ENCODE measurements at places on chromosomes 12 and 14.

DNA sequence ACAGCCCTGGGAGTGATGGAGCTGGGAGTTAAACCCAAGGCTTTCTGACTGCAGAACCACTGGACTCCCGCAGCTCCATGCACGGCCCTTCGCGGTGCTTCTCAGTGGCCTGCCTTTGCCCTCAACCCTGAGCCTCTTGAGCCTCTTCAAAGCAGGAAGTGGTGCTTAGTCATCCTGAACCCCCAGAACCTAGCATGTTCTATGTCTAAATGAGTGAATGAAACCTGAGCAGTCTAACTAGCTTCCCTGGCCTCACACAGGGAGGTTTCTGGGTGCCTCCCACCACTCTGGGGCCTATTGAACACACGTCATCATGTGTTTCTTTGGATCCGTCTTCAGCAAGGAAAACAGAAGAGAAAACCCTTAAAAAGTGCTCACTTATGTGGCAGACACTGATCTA, 117.9 kb upstream of the SFSWAP start:
- DNase-seq, result no peak

DNA sequence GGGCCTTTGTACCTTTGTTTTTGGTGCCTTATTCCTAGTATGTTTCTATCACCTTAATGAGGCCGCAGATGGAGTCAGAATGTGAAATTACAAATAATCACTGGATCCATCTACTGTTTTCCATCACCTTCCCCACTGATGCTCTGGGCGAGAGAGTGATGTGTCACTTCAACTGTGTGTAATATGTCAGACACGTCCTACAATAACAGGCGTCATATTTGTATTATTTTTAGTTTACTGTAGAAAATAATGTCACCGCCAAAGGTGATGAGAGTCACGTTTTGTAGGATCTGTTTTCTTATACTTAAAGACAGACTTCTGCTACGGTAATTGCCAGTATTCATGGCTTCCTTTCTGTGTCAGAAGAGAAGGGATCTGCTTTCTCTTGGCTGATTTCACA, 22.4 kb upstream of the P2RX4 start:
- no peak for DNase-seq

DNA sequence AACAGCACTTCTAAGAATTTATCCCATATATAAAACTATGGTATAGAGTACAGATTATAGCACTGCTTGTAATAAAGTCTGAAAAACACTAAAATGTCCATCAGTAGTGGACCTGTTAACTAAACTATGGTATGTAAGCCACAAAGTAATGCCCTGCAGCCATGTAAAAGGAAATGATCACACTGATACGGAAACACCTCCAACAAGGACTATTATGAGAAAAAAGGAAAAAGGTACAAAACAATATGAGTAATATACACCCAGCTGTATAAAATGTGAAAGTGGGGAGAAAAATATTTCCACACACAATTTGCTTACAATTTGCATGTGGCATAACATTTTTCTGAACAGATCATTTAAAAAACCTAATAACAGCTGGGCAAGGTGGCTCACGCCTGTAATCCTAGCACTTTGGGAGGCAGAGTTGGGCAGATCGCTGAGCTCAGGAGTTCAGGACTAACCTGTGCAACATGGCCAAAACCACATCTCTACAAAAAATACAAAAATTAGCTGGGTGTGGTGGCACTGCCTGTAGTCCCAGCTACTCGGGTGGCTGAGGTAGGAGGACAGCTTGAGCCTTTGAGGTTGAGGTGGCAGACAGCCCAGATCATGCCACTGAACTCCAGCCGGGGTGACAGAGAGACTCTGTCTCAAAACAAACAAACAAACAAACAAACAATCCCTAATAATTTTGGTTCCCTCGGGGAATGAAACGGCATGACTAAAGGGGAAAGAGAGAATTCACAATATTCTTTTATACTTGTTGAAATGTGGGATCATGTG, 250.5 kb downstream of the MED13L start:
- DNase-seq, result peak; percentile 53

DNA sequence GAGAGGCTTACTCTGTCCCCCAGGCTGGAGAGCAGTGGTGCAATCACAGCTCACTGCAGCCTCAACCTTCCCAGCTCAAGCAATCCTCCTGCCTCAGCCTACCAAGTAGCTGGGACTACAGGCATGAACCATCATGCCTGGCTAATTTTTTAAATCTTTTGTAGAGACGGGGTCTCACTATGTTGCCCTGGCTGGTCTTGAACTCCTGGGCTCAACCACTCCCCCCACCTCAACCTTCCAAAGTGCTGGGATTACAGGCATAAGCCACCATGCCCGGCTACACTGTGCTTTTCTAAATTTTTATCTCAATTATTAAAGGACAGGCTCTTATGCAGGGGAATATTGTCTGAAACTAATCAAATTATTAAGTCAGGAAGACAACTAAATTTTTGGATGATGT, 44.6 kb downstream of the EML1 start:
- no peak for DNase-seq

- DNase-seq, result no peak
These were observed 19.6 kb downstream of the PRMT8 start for GRCh38 chr12:3510597-3510996.

DNA sequence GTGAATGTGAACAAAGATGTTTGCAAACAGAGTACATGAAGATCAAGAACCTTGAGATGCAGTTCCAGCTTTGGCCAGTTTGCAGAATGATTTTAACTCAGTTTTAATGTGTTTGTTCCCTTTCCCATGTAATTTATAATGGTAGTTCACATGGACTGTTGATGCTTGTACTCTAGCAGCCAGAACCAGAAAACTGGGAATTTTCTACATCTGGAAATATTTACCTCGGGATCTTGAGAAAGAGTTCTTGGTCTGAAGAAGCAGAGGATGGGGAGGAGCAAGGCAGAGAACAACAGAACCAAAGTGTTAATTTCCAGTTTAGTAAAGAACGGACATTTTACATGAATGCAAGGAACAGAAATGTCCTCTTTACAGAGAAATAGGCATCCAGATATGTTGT, 37.0 kb upstream of the PMCH start:
- no peak for DNase-seq

DNA sequence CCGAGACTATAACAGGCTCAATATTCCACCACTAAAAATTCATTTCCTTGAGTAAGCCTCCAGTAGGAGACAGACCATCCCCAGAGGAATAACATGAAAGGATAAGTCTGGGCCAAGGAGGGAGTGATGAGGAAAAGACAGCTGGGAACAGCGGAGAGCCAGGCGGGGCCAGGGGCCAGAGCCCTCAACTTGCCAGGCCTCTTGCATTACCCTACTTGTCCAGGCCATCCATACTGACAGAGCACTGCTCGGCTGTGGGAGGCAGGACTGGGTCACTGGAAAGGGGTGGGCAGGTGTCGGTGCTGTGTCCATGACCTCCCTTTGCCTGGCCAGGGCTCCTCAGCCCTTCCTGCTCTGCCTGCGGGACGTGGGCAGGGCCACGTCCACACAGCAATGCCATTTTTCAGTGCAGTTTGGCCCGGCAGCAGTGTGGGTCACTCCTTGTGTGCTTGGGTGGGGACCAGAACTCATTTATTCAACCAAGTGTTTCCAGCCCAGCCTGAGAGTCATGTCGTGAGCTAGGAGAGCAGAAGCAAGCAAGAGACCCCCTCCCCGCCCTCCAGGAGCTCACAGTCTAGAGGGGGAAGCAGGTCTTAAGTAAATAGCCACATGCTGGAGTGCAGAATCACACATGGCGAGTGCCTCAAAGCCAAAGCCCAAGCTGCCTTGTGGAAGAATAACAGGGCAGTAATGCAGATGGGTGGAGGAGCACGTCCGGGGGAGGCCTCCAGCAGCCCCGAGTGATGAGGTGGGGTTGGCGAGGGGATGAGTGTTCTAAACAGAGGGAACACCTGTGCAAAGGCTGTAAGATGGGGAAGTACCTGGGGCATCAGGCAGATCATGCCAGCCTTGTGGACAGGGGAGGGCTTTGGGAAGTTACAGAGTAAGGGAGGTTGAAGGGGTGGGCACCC, 8.9 kb upstream of the FAIM2 start:
- no peak for DNase-seq

DNA sequence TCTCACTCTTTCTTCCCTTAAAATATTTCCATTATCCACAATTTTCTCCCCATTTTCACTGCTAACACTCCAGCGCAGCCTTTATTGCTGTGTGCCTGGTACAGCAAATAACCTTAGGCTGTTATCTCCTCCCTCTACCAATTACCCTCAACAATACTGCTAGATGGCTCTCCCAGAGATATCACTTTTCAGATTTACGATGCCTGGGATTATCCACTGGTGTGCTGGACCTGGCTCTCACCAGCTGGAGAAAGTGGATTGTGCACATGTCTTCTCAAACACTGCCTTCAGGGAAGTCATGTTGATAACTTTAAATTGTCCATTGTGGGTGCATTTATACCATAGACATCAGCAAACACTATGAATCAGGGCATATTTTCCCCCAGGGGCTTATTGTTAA, 101.9 kb upstream of the ADAMTS20 start:
- DNase-seq, result no peak

GRCh38 chr14:94929354-94929753, 159.4 kb upstream of the GSC start:
- DNase-seq, result no peak

DNA sequence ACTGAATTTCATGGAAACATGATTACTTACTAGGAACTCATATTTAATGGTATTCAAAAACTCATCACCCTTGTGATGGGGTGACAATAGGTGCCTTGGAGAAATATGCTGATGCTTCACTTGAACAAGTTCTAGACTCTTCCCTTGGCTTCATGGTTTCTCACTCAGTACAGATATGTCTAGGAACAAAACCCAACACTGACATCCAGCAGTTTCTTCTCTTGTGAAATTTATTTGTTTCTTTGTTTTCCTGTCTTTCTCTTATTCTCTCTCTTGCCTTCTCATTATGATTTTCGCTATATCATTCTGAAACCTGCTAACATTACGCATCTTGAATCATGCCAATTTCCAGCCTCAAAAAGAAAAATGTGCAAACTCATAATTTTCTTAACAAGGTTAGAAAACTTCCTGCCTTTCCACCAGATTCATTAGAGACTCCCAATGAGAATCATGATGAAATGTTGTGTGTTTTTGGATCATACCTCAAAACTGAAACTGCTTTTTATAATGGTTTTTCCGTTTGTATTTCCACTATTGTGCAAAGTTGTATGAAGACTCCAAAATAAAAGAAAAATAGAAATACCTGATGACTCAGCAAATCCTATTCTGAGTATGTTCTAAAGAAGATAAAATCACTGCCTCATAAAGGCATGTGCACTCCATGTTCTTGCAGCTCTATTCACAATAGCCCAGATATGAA, 1021.5 kb downstream of the TMEM121 start:
- no peak for DNase-seq

DNA sequence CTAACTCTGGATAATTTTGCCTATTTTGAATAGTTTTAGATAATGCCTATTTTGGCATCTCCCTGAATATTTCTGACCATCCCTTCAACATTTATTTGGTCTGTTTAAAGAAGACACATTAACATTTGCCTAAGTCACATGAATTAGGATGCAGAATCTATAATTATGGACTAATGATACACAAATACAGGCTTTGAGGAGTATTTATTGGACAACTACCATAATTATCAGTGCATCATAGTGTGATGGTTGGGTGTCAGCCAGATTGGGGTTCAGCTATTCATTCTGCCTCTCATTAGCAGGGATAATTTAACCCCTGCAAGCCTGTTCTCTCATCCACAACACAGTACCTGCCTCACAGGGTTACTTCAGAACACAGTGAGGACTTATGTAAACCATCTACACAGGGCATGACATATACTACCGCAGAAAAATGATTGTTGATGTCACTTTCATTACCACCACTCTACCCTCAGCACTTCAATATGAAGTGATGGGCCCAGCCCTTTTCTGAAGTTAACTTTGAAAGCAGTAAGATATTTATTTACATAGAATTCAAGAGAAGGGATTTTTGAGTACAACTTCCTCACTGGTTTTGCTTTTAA, 14.4 kb downstream of the PRKCH start:
- DNase-seq, result no peak

GRCh38 chr12:47509398-47509851, 196.4 kb downstream of the RPAP3 start:
- DNase-seq, result no peak

DNA sequence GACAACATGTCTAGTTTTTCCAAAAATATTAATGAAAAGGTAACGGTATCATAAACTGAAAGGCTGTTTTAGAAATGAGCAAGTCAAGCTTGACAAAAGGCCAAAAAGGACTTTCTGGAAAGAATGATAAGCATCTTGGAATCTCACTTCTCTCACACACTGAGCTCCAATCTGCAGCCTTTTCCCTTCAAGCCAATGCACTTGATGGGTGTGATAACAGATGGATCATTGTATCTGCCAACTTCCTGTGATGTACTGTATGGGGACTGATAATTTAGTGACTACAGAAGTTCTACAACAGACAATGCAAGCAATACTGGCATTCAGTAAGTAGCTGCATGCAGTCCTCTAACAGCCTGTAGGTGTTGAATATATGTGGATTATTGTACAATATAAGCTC, 147.1 kb downstream of the MED13L start:
- peak; percentile 86 for DNase-seq

GRCh38 chr12:52798003-52798670, 2.2 kb upstream of the KRT3 start:
- no peak for DNase-seq

DNA sequence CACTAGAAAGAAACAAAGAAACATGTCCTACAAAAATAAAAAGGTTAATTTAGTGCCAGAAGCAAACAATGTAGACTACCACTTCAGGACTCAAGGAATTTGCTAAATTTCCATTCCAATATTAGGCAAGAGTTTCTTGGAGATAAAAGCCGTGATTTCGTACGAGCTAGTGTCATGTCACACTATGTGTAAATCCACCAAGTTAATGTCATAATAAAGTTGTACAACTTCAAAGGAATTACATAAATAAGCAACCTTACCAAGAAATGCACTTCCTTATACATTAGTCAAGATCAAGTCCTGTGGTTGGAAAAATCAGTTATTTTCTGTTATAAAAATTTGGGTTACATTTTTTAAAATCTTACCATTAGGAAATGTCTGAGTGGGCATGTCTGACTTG, 1222.8 kb downstream of the GALC start:
- no peak for DNase-seq

- DNase-seq, result no peak
These were observed 117.2 kb downstream of the PPM1H start for GRCh38 chr12:62817556-62818271.

GRCh38 chr14:73386342-73386741, 72.0 kb downstream of the NUMB start:
- DNase-seq, result no peak

- no peak for DNase-seq
These were observed 623.3 kb downstream of the LRFN5 start for GRCh38 chr14:42229976-42230375.

GRCh38 chr12:60174476-60174875, 578.6 kb downstream of the SLC16A7 start:
- DNase-seq, result no peak

DNA sequence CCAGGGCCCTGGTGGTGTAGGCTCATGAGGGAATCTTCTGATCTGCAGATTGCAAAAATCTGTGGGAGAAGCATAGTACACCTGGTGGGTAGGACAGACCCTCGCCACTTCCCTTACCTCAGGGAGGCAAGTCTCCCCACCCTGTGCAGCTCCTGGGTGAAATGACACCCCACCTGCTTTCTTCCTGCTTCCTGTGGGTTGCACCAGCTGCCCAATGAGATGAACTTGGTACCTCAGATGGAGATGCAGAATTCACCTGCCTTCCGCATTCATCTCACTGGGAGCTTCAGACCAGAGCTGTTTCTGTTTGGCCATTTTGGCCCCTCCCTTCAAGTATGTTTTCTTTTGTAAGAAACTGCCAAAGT, 4.7 kb downstream of the CLEC2D start:
- no peak for DNase-seq

GRCh38 chr14:94174604-94175010, 485 bp downstream of the PPP4R4 start:
- no peak for DNase-seq
